ENCODE measurements at places on chromosomes 13 and 19.

DNA sequence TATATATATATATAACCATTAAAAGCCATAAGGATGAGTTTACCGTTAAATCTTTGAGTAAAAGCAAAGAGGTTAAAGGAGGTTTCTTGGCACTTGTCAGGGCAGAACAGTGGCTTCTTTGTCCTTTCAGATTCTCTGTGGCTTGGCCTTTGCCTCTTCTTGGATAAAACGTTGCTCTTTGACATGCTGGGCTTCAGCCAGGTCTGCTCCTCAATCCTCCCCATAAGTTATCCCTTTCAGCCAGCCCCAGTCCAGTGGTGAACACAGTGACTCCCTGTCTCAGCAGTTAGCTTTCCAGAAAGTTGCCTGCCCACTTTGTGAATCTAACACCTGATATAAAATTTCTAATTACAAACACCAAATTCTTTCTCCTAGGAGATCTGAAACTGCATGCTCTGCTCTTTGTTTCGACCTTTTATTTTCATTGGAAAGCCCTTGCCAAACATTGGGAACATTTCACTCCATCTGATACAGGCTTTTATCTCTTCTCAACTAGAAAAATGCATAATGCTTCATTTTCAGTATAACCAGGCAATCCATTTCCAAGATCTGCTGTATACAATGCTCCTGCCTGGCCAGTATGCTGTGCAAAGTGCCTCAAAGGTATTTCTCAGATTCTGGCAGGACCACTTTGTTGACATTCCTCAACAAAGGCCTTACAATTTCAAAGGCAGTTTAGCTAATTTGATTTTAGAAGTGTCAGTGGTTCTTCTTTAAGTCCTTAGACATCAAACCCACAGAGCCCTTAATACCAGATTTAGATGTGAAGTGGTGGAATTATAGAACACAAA, 16.2 kb upstream of the MED4 start:
- DNase-seq = no peak

- no peak for DNase-seq
These were observed 220.7 kb downstream of the RFC3 start for GRCh38 chr13:34038541-34039068.

DNA sequence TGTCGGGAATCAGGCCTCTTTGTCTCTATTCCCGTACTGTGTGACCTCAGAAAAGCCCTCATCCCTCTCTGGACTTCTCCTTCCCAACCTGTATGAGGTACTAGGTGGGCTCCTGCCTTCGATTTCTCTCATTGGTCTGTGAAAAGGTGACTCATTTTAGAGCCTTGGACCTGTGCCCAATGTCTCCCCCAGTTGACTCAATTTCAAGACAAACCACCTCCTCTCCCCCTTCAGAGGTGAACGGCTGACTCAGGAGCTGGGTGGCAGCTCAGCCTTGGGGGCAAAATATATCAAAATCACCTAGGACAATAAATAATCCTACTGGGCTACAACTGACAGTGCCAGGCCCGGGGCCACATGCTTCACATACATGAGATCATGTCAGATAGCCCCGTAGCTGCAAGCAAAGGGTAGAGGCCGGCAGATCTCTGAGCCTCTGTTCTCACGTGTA, 630 bp downstream of the COQ8B start:
- peak; percentile 76 for DNase-seq

GRCh38 chr13:101575581-101575980, 123.1 kb downstream of the ITGBL1 start:
- no peak for DNase-seq

DNA sequence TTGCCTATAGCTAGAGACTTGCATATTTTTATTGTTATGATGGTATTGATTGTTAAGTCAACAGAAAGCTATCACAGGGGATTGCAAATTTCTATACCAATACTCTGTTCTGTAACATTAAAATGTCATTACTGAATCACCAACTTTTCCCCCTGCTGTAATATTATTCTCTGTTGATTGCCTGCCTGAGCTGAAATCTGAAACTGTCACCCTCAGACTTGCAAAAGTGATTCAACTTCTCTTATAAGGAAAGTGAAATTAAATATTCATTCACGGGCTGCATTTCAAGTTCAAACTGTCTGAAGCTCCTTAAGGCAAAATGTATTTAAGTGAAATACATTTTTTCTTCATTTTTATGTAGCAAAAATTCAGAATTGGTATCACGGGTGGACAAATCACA, 723.2 kb downstream of the PCDH9 start:
- DNase-seq = no peak

GRCh38 chr13:92461831-92462230, 764.8 kb upstream of the GPC6 start:
- no peak for DNase-seq

DNA sequence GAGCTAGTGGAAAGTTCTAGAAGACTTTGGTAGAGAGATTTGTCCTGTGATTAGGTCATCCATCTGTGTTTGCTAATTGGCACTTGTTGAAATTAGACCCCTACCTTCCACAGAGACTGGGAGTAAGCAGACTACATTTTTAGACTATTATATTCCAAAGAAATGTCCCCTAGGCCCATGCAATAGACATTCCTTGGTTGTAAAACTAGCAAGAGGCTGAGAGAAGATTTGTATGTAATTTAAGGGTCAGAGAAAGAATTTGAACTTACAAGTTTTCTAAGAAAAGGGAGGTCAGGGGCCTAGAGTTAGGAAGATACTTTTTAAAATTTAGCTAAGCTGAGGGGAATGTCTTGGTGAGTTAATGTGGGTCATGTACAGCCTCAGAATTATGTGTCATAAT, 470.7 kb upstream of the SLITRK1 start:
- no peak for DNase-seq

DNA sequence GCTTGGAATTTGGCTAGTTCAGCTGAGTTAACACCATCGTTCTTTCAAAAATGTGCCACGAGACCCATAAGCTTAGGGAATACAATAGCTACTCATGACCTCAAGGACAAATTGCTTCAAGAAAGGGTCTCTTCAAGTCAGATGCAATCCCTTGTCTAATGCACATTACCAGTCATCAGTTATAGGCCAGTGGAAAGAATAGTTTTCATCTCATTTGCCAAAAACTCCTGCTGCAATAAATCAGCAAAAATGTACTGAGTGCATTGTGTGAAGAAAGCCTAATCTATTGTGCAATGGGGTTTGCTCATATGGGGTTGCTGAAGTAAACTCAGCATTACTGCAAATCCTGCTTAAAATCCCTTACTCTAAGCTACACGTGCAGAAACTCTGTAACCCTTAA, 208.3 kb upstream of the NBEA start:
- no peak for DNase-seq

GRCh38 chr13:94674609-94675348, 37.6 kb downstream of the SOX21 start:
- DNase-seq = peak; percentile 55

DNA sequence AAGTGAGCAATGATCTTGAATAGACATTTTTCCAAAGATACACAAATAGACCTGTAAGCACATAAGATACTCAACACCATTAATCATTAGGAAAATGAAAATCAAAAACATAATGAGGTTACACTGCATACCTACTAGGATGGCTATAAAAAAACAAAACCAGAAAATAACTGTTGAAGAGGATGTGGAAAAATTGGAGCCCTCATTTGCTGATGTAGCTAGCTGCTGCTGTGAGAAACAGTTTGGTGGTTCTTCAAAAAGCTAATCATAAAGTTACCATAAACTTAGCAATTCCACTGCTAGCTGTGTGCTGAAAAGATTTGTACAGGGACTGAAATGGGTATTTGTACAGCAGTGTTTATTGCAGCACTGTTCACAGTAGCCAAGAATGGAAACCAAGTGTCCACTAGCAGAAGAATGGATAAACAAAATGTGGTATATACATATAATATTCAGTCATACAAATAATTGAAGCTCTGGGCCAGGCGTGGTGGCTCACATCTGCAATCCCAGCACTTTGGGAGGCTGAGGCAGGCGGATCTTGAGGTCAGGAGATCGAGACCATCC, 46.2 kb downstream of the PDS5B start:
- DNase-seq = no peak

- DNase-seq = no peak
These were observed 4.1 kb downstream of the IL27RA start for GRCh38 chr19:14035706-14036105.

DNA sequence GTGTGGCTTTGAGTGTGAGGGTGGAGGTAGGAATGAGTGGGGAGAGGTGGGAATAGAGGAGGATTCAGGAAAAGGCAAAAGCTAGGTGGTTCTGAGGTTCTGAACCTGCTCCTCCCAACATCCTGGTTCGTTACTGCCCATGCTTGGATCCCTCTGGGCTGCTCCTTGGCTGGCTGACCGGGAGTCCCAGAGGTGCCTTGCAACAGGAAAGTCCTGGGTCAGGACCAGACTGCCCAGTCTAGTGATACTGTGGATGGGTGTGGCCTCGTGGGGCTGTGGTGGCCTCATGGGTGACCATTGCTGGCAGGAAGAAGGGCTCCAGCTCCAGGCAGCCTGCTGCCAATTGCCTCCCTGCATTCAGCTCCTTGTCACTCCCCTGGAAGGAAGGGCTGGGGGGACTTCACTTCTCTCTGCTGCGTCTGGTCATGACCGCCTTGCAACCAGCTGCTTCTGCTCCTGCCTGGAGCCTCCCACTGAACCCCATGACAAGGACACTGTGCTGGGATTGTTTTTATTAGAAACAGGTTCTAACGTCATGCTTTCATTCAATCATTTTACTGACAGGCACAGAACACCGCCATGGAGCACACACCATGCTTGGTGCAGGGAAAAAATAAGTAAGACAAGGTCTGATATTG, 61.5 kb upstream of the UBL3 start:
- no peak for DNase-seq

GRCh38 chr13:50125304-50125553, 110.0 kb downstream of the KCNRG start:
- DNase-seq = no peak

DNA sequence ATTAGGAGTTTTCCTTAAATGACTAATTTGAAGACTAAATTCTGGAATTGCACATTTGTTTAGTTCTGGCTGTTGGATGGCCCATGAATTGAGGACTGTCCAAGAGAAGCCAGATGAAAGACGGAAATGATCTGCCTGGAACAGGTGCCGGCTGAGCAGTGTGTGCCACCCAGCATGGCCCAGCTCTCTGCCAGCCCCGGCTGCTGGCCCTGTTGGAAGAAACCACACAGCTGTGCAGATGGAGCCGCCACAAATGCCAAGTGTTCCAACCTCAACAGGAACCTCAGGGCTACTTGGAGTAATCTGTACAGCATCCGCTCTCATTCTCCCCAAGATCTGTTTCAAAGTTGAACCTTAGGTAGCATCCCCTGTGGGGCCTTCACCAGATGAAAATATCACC, 67.0 kb upstream of the STARD13 start:
- DNase-seq = no peak

GRCh38 chr19:2883686-2884439, 16.7 kb downstream of the ZNF556 start:
- DNase-seq = no peak

GRCh38 chr13:112716841-112717520, 27.1 kb downstream of the ATP11A start:
- no peak for DNase-seq

GRCh38 chr19:39917561-39918182, 16.8 kb downstream of the FCGBP start:
- DNase-seq = no peak

- DNase-seq = peak; percentile 2
These were observed 34.3 kb downstream of the RASA3 start for GRCh38 chr13:114097893-114098688.

GRCh38 chr19:33435706-33436359, 62.3 kb downstream of the CEBPG start:
- no peak for DNase-seq

DNA sequence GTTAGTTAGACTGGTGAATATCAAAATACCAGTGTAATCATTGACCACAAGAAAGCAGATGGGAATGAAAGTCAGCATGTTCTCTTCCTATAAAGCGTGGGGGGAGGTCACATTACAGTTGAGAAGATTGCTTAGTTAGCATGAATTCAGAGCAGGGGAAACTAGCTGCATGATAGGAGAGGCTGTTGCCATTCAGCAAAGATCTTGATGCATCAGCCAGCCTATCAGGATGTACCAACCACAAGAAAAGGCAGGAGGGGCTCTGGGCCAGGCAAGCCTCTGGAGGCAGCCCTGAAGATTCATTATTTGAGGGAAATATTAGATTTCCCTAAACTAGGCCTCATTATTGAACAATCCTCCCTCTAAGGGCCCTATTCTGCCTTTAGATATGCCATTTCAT, 5.0 kb upstream of the MTMR6 start:
- DNase-seq = no peak

- no peak for DNase-seq
These were observed 276.3 kb downstream of the DACH1 start for GRCh38 chr13:71590654-71591148.

GRCh38 chr13:60118696-60119400, 44.9 kb downstream of the DIAPH3 start:
- no peak for DNase-seq

DNA sequence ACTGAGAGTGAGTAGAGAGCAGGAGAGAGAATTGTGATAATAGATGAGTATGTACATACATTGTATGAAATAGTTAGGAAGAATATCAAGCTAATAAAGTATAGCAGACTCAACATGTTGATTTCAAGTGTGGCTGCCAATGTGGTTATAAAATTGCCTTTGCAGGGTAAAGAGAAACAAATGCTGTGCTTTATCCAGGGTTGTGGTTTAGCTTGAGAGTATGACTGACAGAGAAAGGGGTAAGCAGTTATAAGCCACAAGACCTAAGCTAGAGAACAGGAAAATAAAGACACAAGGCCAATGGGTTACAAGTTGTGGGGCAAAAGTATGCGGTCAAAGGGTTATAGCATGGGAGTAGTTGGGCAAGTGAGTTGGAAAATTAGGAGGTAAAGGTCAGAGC, 1217.5 kb downstream of the DIAPH3 start:
- DNase-seq = no peak

DNA sequence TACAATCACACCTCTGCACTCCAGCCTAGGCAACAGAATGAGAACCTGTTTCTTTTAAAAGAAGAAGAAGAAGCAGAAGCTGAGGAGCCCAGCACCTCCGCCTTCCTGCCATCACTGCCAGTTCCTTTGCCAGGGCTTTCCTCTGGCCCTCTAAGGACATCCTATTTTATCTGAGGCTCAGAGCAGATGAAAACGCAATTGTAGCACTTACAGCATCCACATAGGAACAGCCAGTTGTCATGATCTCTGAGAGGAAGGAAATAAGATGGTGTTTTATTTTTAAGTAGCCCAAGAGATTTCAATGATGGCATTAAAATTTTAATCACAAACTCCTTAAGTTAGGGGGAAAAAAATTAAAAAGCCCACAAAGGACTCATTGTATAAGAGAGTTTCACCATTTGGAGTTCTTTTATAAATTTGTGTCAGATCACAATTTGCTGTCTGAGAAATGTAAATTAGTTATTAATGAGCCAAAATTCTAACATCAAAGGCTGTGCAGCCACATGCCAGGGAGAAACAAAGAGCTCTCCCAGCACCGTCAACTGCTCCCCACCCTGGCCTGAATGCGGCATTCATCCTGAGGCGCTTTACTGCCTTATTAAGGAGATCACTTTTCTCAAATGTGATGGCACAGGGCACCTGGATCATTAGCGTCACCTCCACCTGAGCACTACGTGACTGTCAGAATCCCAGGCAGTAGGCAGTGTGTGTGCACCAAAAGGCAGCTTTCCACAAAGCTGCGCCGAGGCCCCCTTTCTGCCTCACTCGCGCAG, 393.0 kb downstream of the FOXO1 start:
- DNase-seq = no peak
